ENCODE measurements at places on chromosomes 4 and X.

DNA sequence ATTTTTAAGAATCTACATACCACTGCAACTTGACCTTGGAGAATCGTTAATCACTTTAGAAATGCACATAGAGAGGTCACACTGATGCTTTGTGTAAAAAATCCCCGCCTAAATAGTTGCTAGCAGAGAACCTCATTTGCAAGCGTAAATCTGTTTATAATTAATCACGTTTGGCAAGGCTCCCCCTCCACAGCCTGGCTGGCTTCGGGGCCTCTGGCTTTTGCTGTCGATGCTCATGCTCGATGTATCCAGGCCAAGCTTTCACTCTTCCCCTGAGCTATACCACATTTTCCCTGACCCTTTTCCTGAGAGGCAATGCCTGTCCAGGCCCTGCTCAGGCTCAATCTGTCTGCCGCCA lies 23.4 kb downstream of the CYTL1 start:
- no peak for DNase-seq

DNA sequence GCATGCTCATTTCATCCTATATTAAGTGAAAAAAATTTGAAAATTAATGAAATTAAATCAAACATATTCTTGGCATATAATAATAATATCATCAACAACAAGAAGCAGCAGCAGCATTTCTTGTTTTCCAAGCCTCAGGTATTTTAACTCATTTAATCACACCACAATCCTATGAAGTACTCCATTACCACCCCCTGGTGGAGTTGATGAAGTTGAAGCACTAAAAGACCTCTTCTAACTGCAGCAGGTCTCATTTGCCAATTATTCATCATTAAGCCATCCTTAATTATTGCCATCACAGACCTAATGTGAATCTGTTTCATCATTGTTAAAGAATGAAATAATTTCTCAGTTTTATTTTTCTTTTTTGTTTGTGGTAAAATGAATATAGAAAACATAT lies 801.4 kb upstream of the GRID2 start:
- no peak for DNase-seq

- no peak for DNase-seq
Observed at GRCh38 chr4:169132561-169133305, 122.7 kb upstream of the CBR4 start.

- no peak for DNase-seq
Observed at GRCh38 chr4:5424901-5425300, 283.5 kb downstream of the EVC2 start.

GRCh38 chrX:38839944-38840343 lies 38.7 kb downstream of the MID1IP1 start:
- no peak for DNase-seq

Measured in stimulated activated CD8-positive, alpha-beta memory T cell treated with anti-CD3 and anti-CD28 coated beads, Interleukin-4, amount 100 ng/mL, for 1 hour (primary cell).